BJ (cell line): ENCODE measurements at places on chromosomes 1 and 21. TPM values are rescaled to one million over a fixed set of nuclear protein-coding genes. Genes with fewer than 3 reads are reported as not detected.

Gene FAM110D
- polyA plus RNA-seq, result not detected in 2 replicates

Gene BSND
- not detected in 2 replicates for polyA plus RNA-seq

Gene CLEC20A
- not detected in 2 replicates for polyA plus RNA-seq

Gene OR2T11
- polyA plus RNA-seq, result not detected in 2 replicates

Gene CENPF
- polyA plus RNA-seq, result 10.9 and 18.7 TPM in 2 replicates

Gene ANGPTL1
- 0.28 and 0.44 TPM in 2 replicates for polyA plus RNA-seq

Gene AADACL4
- 0.20 and 0.21 TPM in 2 replicates for polyA plus RNA-seq

Gene PTPRU
- 12.8 and 19.8 TPM in 2 replicates for polyA plus RNA-seq
